ENCODE measurements at places on chromosomes 1 and 21. TPM values are rescaled to one million over a fixed set of nuclear protein-coding genes. Genes with fewer than 3 reads are reported as not detected.

DNA sequence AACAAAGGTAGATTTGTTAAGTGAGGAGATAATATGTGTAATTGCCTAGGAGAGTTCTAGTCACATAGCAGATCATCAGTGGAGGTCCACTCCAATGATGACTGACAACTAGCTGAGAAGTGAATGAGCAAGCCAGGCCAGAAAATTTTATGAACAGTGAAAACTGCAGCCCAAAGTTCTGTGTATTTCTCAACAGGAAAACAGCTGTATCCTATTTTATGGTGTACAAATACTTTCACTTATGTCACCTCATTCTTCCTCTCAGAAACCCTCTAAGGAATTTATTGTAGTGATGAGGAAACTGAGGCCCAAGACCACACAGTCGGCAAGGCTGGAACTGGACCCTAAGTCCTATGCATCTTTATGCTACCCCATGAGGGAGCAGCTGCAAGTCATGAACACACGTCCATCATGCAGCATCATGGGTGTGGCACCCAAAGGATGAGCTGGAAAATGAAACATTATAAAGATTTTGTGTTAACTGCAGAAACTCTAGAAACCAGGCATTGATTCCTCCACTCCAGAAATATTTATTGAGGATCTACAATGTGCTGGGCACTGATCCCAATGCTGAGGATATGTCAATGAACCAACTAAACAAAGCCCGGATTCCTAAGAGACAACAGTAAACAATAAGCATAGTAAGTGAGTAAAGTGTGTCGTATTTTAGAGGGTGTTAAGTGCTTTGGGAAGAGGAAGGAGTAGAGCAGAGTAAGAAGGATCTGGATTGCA is 99.5 kb upstream of the DUSP10 start:
- no peak overlapping the region for H3K4me3 ChIP-seq
- no peaks in the 10 kb centered on the region for H3K27me3 ChIP-seq
- peaks cover 20% of the 10 kb centered on the region for H3K4me1 ChIP-seq
- no peaks in the 10 kb centered on the region for H3K36me3 ChIP-seq
- H3K27ac ChIP-seq = no peak overlapping the region

GRCh38 chr21:31713973-31714740 is 17.8 kb downstream of the SCAF4 start:
- peak; percentile 45 for DNase-seq
- H3K36me3 ChIP-seq = no peaks in the 10 kb centered on the region
- no peak overlapping the region for H3K4me3 ChIP-seq
- peaks cover 9% of the 10 kb centered on the region for H3K4me1 ChIP-seq
- no peaks in the 10 kb centered on the region for H3K27me3 ChIP-seq
- no peak overlapping the region for H3K27ac ChIP-seq

DNA sequence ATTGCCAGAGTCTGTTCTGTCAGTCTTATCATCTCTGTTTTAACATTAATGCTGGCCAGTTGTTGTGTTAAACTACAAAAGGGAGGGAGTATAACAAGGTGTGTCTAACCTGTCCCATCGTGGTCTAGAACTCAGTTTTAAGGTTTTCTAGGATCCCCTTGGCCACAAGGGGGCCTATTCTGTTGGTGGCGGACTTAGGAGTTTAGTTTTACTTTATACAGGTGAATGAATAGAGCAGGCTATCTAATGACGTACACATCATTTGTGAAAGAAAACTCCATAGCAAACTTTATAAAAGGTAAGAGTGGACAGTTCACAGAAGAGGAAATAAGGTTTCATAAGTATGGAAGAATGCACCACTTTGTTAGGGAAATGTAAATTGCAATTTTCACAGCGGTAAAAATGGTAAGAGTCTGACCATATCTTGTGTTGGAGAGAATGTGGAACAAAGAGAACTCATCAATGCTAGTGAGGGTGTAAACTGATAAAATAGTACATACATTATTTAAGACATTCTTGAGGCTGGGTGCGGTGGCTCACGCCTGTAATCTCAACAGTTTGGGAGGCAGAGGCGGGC is 2.5 kb upstream of the ATF6 start:
- H3K4me3 ChIP-seq = no peak overlapping the region
- H3K4me1 ChIP-seq = no peaks in the 10 kb centered on the region
- H3K27ac ChIP-seq = no peak overlapping the region
- no peak for DNase-seq

GRCh38 chr1:83641796-83642443 is 357.0 kb downstream of the TTLL7 start:
- DNase-seq = no peak
- H3K4me1 ChIP-seq = no peaks in the 10 kb centered on the region
- no peaks in the 10 kb centered on the region for H3K36me3 ChIP-seq
- H3K27me3 ChIP-seq = no peaks in the 10 kb centered on the region

- DNase-seq = peak; percentile 16
- H3K36me3 ChIP-seq = no peaks in the 10 kb centered on the region
- no peak overlapping the region for H3K4me3 ChIP-seq
These were observed 13.1 kb downstream of the OPTC start for GRCh38 chr1:203506858-203507626.

- peaks cover 4% of the 10 kb centered on the region for H3K4me1 ChIP-seq
- no peak overlapping the region for H3K27ac ChIP-seq
- no peaks in the 10 kb centered on the region for H3K27me3 ChIP-seq
- no peak overlapping the region for H3K4me3 ChIP-seq
These were observed 19.3 kb upstream of the ST3GAL3 start for GRCh38 chr1:43688109-43688387.

DNA sequence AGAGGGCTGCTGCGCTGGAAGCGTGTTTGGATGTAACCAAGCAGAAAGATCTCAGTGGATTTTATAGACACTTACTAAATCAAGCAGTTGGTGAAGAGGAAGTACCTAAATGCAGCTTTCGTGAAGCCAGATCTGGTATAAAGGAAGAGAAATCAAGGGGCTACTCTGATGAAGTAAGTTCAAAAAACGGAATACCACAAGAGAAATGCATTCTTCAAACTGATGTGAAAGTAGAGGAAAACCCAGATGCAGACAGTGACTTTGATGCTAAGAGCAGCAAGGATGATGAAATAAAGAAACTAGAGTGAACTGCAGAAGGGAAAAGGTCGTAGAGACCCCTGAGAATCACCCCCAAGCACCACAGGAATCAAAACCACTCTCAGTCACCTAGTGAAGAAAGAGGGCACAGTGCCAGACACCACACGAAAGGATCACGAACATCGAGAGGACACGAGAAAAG is 40.8 kb upstream of the NEXN start:
- peaks cover 2% of the 10 kb centered on the region for H3K4me1 ChIP-seq
- H3K27ac ChIP-seq = no peak overlapping the region
- H3K36me3 ChIP-seq = peaks cover 4% of the 10 kb centered on the region
- H3K4me3 ChIP-seq = no peak overlapping the region

- H3K4me3 ChIP-seq = no peak overlapping the region
- H3K36me3 ChIP-seq = no peaks in the 10 kb centered on the region
- H3K4me1 ChIP-seq = peaks cover 13% of the 10 kb centered on the region
- H3K27ac ChIP-seq = peak overlapping the region; percentile 99
These were observed 33.3 kb upstream of the KCNE1 start for GRCh38 chr21:34545079-34545884.

DNA sequence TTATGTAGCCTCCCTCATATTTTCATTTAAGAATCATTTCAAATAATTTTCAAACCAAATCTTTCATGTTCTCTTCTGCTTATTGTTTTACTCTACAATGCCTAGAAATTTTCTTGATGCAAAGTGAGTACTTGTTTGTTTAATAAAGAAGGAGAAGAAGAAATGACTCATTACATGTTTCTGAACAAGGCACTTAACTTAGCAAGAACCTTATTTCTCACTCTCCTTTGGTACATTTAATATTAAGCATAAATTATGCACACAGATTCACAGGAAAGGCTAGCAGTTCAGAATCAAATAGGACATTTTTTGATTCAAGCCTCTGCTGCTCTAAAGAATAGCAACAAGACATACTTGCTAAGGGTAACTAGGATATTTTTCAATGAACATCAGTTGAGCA is 9.1 kb downstream of the SCYL3 start:
- peaks cover 4% of the 10 kb centered on the region for H3K4me1 ChIP-seq
- peak; percentile 48 for DNase-seq
- peaks cover 17% of the 10 kb centered on the region for H3K36me3 ChIP-seq
- no peaks in the 10 kb centered on the region for H3K27me3 ChIP-seq

- H3K36me3 ChIP-seq = no peaks in the 10 kb centered on the region
- no peak overlapping the region for H3K4me3 ChIP-seq
- H3K27me3 ChIP-seq = no peaks in the 10 kb centered on the region
- H3K4me1 ChIP-seq = no peaks in the 10 kb centered on the region
- no peak for DNase-seq
- H3K27ac ChIP-seq = no peak overlapping the region
These were observed 8.6 kb upstream of the ACTN2 start for GRCh38 chr1:236677641-236678235.

The OR2L13 gene
- not detected for total RNA-seq

The TCHH gene
- not detected for total RNA-seq

The MSH4 gene
- total RNA-seq = under 0.01 TPM

The EXO1 gene
- 18.9 TPM for total RNA-seq

The AKNAD1 gene
- total RNA-seq = 0.18 TPM

All from IMR-90 (cell line).